ENCODE measurements at places on chromosomes 6 and 20. TPM values are rescaled to one million over a fixed set of nuclear protein-coding genes. Genes with fewer than 3 reads are reported as not detected.

Gene TTBK1
- 0.29 TPM for total RNA-seq

Gene RRAGD
- total RNA-seq = 57.9 TPM

Gene RRBP1
- 121 TPM for total RNA-seq

Gene USP49
- total RNA-seq = 9.1 TPM

Gene ISM1
- 1.5 TPM for total RNA-seq

Gene CCN5
- total RNA-seq = not detected

Measured in metanephros (tissue), 2 donors.